ENCODE measurements at places on chromosomes 1 and 21.

GRCh38 chr1:155976062-155976912, 2.1 kb downstream of the ARHGEF2 start:
- peak; percentile 81 for DNase-seq

DNA sequence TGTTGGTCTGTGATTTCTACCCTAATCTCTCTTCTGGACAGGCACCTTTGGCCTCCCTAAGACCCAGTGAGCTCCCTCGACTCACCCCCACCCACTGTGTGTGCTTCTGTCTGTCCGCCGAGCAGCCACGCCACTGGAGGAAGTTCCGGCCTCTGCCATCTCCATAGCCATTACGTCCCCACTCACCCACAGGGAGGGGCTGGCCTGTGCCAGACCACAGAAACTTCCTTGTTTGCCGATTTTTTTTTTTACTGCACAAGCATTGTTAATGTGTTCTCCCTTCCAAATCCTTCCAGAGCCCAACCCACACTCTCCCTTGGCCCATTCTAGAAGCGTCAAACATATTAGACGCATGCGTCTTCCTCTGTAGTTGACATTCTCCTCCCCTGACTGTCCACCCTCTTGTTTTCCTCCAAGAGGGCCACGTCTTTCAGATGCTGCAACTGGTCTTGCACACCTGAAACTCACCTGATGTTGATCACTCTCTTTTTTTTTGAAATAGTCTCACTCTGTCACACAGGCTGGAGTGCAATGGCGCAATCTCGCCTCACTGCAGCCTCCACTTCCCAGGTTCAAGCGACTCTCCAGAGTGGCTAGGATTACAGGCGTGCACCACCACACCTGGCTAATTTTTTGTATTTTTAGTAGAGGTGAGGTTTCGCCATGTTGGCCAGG, 72.3 kb downstream of the EVA1C start:
- no peak for DNase-seq

DNA sequence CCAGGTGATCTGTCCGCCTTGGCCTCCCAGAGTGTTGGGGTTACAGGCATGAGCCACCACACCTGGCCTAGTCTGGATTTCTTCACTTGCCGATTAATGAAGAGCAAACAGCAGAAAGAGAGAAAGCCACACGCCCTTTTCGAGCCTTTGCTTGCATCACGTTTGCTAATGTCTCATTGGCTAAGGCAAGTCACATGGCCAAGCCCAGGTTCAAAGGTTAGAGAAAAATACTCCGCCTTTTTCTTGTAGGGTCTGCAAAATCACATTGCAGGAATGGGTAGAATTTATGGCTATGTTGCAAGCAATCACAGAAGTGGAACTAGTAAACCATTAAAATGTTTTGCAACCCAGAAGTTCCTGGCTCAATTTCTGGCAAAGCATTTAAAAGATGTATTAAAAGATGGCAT, 26.8 kb upstream of the BACH1 start:
- no peak for DNase-seq

DNA sequence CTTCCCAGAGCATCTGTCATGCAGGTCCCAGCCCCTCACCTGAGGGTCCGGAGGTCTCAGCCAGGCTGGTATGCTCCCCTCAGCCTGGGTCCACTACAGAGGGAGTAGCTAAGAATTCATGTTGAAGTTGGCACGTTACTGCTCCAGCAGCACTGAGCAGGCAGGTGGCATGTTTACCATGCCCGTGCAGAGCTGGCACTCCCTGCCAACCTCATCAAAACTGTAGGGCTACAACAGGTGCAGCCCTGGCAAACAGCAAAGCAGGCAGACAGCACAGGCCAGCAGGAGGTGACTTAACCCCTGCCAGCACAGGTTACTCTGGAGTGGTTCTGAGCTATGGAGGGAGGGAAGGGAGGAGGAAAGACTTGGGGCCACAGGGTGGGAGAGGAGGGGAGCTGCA, 46.4 kb downstream of the NUAK2 start:
- DNase-seq = no peak

DNA sequence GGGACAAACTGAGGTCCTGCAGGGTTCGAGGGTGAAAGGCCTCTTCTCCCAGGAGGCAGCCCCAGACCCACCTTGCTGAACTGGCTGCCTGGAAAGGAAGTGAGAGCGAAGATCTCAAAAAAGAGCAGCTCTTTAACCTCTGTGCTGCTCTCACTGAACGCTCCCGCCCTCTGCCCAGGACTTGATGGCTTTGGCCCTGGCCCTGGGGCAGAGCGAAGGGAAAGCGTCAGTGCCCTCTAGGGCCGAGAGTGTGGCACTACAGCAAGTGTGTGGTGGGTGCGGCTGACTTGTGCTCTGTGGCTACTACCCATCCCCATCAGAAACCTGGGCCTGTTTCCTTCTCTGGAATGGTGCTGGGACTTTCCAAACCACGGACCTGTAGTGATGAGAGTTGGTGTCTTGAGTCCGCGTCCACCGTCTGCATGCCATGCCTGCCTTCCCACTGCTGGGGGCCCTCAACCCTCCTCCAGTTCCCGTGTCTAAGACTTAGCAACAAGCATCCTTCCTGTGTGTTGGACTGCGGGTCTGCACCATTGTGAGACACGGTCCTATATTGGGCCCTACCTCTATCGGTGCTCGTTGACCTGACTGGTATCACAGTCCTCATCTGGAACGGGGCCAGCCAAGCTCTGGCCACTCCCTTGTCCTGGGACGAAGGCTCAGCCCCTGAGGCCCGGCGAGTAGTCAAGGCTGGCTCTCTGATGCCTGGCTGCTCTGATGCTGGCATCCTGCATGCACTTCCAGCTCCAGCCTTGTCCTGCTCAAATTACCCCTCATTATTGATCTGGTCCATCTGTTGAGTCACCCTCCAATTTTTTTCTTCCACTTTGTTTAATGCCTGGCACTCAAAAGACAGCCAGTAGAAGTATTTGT, 180.3 kb downstream of the DISC1 start:
- DNase-seq = no peak

DNA sequence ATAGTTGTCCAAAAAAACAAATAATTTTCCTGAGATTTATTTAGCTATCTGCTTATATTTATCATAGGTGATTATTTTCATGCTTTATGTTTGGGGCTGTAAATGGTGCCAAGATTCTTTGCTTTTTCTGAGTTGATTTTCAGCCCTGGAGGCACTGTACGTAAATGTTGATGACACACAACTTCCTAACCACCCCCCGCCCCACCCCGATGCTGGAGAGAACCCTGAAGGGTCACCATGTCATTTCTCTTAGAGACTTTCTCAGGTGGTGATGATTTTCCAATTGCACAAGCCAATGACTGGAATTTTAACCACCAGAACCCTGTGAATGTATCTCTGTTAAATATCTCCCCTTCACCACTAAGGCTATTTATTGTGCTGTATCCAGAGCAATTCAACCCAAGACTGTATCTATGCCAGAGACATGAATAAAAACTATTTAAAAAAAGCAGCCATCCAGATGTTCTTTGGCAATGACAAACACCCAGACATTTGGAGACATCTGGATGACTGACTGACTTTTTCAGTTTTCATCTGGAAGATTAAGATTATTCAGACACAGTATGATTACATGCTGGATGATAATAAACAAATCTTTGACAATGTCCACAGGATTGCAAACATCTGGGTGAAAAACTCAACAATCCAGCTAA, 346.0 kb downstream of the LMX1A start:
- DNase-seq = no peak

DNA sequence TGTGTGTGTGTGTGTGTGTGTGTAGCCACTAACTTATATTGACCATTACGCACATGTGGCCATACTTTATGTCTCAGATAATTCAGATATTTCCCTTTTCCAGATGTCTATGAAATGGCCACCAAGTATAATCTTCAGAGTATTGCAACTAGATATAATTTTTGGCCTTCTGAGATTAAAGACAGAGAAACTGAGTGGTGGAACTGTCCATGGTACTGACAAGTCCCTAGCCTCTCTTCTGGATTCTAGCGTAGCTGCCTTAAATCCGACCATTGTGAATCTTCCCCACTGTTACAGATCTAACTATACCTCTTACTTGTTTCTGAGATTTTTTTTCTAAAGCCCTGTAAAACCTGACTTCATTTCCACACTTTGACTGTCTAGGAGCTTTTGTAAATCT, 100.0 kb upstream of the SERTAD4 start:
- peak; percentile 34 for DNase-seq

DNA sequence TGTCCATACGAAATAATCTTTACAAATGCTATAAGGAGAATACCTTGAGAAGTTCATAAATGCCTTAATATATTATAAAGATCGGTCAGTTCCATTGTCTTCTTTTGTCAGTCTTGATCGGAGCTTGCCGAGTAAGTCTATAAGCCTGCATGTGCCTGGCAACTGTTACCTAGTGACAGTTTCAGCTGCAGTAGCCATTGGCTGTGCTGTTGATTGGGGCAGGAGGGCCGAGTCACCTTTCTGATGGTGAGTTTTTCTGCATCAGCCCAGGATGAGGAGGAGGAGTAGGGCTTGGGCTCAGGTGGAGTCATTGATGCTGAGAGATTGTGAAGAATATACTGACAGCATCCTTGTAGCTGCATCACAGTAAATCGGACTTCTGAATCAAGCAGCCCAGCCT, 1.9 kb upstream of the GPR52 start:
- DNase-seq = no peak

DNA sequence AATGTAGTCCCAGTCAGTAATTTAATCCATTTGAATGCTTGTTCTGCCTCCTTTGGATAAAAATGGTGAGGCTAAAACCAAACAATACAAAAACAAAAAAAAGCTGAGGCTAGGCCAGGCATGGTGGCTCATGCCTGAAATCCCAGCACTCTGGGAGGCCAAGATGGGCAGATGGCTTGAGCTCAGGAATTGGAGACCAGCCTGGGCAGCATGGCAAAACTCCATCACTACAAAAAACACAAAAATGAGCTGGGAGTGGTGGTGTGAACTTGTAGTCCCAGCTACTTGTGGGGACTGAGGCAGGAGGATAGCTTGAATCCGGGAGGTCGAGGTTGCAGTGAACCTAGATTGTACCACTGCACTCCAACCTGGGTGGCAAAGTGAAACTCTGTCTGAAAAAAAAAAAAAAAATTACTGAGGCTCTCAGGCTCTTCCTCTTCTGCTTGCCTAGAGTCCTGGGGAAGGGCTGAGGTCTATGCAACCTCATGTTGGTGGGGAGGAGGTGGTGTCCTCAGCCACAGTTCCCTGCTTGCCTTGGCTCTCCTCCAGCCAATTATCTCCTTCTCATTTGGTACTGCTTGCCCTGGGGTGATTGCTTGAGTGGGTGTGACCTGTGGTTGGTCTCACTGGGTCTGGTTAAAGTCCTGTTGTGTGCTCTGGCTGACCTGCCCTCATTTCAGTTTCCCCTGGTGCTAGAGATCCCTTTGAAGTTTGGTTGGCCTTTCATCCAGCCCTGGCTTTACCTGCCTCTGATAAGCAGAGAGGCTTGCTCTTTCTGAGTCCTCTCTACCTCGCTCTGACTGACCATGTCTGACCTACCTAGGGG, 20.9 kb downstream of the S1PR1 start:
- DNase-seq = no peak

- no peak for DNase-seq
These were observed 97.8 kb upstream of the HNRNPU start for GRCh38 chr1:244962130-244962529.

- DNase-seq = no peak
These were observed 38.9 kb downstream of the CD247 start for GRCh38 chr1:167479331-167479979.

DNA sequence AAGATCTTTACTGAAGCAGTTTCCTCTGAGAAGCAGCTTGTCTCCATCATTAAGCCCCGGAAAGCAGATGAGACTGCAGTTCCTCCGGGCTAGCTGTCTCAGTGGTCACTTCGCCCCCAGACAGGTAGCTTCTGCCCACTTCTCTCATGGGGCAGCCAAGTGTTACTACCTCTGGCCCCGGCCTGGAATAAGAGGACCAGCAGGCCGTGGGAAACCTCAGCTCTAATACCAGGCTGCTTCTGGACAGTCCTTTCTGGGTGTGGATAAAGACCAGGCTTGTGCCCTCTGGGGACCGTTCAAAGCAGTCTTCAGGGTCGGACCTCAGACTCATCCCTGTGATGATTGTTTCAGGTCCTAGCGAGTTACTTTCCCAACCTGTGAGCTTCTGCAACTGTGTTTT, 54.8 kb downstream of the RUNX3 start:
- no peak for DNase-seq

GRCh38 chr1:16153096-16153998, 2.5 kb downstream of the EPHA2 start:
- no peak for DNase-seq

DNA sequence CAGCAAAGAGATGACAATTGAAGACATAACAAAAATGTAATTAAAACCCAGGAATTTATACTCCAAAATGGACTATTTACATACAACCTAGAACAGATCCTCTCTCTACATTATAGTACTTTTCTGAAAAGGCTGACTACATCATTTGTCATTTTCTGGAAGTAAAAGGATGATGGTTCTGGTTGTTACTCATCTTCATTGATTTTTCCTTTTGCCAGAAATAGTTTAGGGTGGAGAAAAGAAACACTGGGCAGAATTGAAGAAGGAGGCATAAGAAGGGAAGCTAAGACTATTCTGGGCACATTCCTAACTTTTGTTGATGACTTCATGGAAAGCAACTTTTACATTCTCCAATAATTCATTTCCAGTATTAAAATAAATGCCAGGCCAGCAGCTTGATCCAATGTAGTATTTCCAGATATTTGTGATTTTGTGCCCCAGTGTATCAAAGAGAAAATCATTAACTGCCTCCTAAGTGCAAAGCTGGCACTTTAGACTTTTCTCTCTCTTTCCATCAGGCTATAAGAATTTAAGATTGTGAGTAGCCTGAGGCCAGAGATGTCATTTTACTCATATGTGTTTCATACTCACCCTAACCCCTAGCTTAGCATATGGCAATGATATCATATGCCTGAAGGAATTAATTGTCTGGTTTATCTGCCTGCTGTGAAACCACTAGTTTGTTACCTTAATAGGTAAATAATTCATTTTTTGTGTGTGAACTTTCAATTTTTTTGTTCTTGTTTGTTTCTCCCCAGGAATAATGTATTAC, 369.5 kb upstream of the LYPLAL1 start:
- no peak for DNase-seq

- DNase-seq = no peak
These were observed 26.4 kb downstream of the ANGPTL1 start for GRCh38 chr1:178844436-178844835.

- DNase-seq = no peak
These were observed 285.5 kb downstream of the KCNH1 start for GRCh38 chr1:210848474-210848873.
